Left ventricle myocardium inferior (tissue), 1 donor: ENCODE measurements at places on chromosomes 3 and 15.

- H3K27ac ChIP-seq = no peak overlapping the region
- H3K36me3 ChIP-seq = no peaks in the 10 kb centered on the region
- no peak for DNase-seq
Observed at GRCh38 chr3:21954709-21955108, 203.7 kb upstream of the ZNF385D start.

DNA sequence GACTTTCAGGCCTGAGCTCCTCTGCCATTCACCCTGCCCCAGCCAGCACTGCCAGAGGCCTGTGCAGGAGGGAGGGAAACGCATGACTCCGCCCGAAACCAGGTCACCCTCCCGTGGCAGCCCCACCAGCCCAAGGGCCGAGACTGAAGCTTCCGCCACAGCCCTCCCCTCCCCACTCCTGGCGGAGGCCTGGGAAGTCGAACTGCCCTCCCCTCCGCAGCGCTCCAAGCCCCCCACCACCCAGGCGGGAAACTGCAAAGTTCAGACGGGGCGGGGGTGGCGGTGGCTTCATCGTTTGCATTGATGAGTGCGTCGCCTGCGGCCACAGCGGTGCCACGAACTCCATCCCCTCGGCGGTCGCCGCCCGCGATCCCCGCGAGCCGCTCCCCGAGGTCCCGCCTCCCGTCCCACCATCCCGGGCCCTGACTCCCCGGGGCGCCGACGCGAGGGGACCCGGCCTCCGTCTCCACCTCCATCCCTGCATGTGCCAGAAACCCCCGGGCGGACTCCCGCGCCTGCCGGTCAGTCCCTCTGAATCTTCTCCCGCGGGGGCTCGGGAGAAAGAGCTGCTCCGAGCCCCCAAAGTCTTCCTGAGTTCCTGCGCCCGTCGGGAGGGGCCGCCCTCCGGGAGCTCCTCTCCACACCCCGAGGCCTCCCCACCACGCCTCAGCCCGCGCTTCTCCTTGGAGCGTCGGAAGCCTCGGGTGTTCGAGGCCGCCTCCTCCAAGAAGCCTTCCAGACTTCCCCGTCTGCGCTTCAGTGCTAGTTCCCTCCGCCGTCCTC, 698 bp downstream of the MELTF start:
- peaks cover 37% of the 10 kb centered on the region for H3K4me1 ChIP-seq
- peaks cover 25% of the 10 kb centered on the region for H3K27me3 ChIP-seq

DNA sequence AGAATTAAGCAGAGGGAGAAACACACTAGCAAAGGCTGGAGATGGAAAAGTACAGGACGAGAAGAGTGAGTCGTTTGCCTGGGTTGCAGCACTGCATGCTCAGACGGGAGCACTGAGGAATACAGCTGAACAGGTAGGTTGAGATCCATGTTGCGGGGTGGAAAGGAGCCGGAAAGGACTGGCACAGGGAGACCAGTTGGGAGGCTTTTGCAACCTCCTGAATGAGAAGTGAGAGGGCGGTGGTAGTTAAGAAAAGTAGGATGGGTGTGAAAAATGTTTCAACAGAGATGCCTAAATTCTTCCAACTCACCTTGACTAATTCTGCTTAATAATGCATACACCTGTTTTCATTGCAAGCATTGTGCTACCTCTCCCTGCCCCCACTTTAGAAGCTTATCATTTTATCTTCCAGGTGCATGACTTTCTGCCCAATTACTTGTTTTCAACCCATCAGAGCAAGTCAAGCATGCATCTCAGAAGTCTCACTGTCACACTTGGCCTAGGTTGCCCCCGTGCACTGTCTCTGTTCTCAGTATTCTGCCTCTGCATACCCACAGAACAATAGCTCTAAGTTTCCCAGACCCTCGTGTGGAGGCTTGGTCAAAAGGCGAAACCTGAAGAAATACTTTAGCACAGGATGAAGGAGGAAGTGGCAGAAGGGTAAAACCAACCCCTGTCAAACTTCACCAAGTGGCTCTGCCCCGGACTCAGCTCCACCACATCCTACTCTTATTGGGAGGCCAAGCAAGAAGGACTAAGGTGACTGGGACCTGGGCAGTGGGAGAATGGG, 199.3 kb upstream of the BCL6 start:
- peaks cover 42% of the 10 kb centered on the region for H3K4me1 ChIP-seq
- H3K36me3 ChIP-seq = no peaks in the 10 kb centered on the region
- no peak overlapping the region for H3K27ac ChIP-seq
- H3K27me3 ChIP-seq = no peaks in the 10 kb centered on the region

- no peak overlapping the region for H3K27ac ChIP-seq
- no peak for DNase-seq
- H3K36me3 ChIP-seq = no peaks in the 10 kb centered on the region
Observed at GRCh38 chr3:2838546-2839157, 271.5 kb downstream of the IL5RA start.

GRCh38 chr3:14284694-14285547, 106.3 kb downstream of the LSM3 start:
- DNase-seq = no peak
- no peaks in the 10 kb centered on the region for H3K36me3 ChIP-seq
- peaks cover 9% of the 10 kb centered on the region for H3K4me1 ChIP-seq
- H3K4me3 ChIP-seq = no peak overlapping the region
- H3K27me3 ChIP-seq = peaks cover 74% of the 10 kb centered on the region

GRCh38 chr15:35305031-35305550, 220.0 kb upstream of the NANOGP8 start:
- no peak for DNase-seq
- peaks cover 42% of the 10 kb centered on the region for H3K4me1 ChIP-seq
- H3K27ac ChIP-seq = peak overlapping the region; percentile 78
- H3K4me3 ChIP-seq = no peak overlapping the region
- H3K27me3 ChIP-seq = no peaks in the 10 kb centered on the region
- H3K36me3 ChIP-seq = no peaks in the 10 kb centered on the region

- no peaks in the 10 kb centered on the region for H3K27me3 ChIP-seq
- no peaks in the 10 kb centered on the region for H3K36me3 ChIP-seq
- no peak overlapping the region for H3K4me3 ChIP-seq
- DNase-seq = no peak
Observed at GRCh38 chr3:81913886-81914663, 152.6 kb upstream of the GBE1 start.

DNA sequence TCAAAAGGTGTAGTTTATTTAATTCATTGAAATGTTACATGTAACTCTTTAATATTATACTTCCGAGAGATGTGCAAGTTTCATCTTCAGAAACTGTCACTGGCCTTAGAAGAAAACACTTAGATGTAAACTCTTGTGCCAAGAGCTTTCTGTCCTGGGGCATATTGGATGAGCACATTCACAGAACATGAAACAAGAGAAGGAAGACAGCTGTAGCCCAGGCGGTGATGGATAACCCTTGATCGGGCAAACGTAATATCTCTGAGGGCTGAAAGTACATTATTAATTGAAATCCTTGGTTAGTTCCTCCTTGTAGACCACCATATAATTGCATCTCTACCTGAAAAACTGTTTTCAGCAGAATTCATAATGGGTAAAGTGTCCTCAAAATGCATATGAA, 67.4 kb downstream of the MECOM start:
- no peak for DNase-seq
- H3K27me3 ChIP-seq = no peaks in the 10 kb centered on the region
- H3K4me1 ChIP-seq = peaks cover 17% of the 10 kb centered on the region
- no peaks in the 10 kb centered on the region for H3K36me3 ChIP-seq

DNA sequence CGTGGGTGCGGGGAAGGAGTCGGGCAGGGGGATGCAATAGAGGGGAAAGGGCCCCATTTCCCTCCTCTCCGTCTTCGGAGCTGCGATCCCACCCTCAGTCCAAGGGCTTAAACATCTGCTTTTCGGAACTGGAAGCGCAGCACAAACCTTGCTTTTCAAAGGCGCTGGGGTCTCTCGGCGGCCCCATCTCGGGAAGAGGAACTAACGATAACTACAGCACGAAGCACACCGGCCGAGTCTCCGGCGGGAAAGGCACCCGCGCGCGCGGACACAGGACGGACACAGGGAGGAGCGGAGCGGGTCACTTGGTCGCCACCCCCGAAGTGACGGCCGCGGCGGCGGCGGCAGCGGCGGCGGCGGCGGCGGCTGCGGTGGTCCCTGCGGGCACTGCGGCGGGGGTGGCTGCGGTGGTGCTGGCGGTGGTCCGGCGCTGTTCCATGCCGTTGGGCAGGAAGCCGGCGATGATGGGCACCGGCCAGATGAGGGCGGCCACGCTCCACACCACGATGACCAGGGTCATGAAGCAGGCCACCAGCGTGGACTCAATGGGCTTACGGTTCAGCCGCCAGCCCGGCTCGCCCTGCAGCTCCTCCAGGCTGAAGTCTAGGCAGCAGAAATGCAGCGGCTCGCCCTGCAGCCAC, 1.1 kb downstream of the TMEM158 start:
- H3K4me1 ChIP-seq = peaks cover 15% of the 10 kb centered on the region
- peaks cover 87% of the 10 kb centered on the region for H3K27me3 ChIP-seq
- H3K36me3 ChIP-seq = no peaks in the 10 kb centered on the region
- peak overlapping the region; percentile 69 for H3K4me3 ChIP-seq
